Stimulated activated CD4-positive, alpha-beta T cell treated with anti-CD3 and anti-CD28 coated beads, Interleukin-12 subunit alpha, Interleukin-12 subunit beta, amount 100 ng/mL, for 4 hours (primary cell): ENCODE measurements at places on chromosomes 6 and 20.

DNA sequence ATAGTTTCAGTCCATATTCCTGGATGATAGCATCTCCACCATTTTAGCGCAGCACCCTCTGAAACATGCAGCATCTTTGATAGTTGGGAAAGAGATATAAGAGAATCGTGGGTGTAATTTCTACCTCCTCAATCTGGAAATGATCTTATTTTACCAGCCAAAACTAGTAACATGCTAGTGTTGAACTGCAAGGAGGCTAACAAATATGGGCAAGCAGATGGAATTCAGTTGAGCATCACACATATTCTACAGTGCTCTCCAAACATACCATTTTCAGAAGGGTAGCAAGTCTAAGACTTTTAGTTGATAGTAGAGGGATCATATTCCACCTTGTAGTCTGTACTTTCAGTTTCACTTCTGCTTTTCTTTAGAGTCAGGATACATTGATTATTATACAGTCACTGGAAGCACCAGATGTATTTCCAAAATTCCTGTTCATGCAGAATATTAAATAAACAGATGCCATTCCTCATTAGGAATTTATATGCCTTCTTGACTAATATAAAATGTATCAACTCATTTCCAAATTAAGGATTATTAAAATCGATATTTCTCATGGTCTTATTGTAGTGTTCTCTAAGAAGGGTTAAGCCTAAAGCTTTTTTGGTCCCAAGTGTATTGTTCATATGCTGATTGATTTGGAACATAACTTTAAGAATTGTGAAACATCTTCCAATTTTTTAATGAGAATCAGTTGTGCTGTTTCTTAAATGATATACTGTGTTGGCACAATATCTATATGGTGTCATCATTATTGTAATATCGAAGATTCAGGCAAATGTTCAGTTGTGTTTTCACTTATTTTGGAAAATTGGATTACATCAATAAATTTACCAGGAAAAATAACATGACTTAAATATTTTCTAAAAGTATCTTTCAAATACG lies 362.0 kb downstream of the CENPW start:
- no peak for DNase-seq

GRCh38 chr6:169935348-169935718 lies 183.9 kb downstream of the ERMARD start:
- no peak for DNase-seq

- no peak for DNase-seq
Observed at GRCh38 chr20:46361381-46361780, 45.0 kb downstream of the ELMO2 start.

DNA sequence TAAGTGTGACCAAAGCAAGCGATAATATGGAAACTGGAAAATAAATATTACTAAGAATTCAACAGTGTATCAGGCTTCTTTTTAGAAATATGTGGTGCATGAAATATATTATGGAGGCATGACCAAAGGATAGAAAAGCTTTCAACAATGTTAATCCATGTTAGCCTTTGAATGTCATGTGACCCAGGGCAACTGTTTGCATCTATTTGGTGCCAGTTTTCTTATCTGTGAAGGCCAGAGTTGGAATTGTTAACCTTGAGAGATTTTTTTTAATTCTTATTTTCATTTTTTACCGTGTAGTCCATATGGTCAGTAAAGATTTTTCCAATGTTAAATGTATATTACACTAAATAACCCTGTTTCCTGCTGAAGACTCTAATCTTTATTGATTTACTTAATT lies 411.1 kb downstream of the BCKDHB start:
- DNase-seq: no peak

GRCh38 chr6:13065581-13065980 lies 262.8 kb downstream of the TBC1D7 start:
- no peak for DNase-seq

DNA sequence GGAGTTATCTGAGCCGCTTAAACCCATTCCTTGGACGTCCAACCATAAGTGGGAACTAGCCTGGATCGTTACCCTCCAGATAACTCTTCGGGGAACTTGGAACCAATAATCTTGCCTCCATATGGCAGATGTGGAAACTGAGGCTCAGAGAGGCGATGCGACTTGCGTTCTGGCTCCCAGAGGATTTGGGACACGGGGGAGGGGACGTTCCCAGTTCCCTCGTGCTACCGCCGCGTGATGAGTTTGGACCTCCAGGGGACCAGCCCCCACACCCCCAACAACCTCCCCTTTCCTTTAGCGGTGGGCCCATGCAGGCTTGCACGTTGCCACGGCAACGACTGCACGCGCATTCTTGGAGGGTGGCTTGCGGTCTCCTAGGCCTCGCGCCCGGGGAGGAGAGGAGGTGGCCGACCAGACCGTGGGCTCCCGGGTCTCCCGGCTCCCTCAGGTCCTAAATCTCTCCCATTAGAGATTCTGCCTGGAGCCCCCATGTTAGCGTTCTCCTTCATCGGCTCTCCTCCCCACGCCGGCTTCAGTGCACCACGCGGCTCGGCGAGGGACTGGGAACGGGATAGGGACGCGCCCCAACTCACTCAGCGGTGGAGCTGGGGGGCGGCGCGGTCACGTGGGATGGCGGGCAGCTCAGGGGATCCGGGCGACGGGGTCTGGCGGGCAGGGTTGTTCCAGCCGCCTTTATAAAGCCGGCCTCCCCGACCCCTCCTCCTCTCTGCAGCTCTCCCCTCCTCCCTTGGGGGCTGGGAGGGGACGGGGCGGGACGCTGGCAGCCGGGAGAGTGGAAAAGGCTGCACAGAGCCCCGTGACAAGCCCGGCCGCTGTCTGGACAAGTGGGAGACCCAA lies at the start of gene PLTP:
TSS of gene PLTP (minus strand) at position 670 of the 858 bp plus-strand sequence. CDS start 703 bp downstream, outside the sequence.
- DNase-seq: peak; percentile 20

- DNase-seq: no peak
Observed at GRCh38 chr6:38522322-38522721, 117.4 kb downstream of the BTBD9 start.

DNA sequence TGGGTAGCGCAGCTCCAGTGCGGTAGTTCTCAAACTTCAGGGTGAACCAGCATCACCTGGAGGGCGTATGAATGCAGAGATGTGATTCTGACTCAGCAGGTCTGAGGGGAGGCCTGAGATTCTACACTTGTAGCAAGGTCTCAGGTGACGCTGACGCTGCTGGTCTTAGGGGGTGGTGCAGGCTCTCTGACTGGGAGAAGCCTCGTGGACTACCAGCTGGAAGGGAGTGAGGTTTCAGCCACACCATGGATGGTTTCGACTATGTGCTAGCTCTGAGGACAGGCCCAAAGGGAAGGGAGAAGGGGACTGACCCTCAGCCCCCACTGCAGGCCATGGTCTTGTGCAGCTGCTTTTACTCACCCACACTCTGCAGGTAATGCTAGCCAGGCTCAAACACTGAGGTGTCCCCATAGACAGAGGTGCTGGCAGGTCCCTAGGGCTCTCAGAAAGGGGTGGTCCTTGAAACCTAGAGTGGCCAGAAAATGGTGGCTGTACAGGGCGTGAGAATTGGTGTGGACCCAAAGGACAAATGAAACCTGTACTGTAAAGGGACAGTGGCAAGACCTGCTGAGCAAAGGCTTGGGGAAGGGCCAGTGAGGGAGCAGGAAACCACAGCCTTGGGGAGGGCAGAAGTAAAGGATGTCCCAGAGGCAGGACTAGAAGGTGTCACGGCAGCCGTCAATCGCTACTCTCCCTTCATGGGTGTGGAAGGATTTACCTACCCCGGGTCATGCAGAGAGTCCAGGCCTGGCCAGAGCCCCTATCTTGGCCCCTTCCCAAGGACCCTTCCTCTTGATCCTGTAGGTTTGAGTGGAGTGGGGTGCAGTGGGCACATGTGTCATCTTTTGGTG lies 52.7 kb downstream of the EBF4 start:
- DNase-seq: no peak

- no peak for DNase-seq
Observed at GRCh38 chr20:36483919-36484808, 57.2 kb upstream of the MYL9 start.

GRCh38 chr20:44536175-44536574 lies 14.3 kb upstream of the SERINC3 start:
- no peak for DNase-seq

DNA sequence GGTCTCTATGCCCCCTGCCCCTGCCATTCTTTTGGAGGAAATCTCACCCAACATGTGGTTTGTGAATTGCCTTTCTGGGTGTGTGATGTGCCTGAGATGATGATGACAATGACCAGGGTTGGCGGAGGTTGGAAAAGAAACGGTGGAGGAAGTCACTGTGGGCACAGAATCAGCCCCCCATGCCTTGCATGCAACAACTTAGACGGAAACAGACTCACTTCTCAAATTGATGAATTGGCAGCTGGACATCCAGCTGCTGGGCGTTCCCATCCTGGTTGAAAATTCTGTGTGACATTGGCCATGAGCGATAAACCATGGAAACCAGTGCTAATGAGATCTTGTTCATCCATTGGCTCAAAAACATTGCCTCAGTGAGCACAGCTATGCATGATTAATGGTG lies 95.8 kb upstream of the LY86 start:
- DNase-seq: no peak

DNA sequence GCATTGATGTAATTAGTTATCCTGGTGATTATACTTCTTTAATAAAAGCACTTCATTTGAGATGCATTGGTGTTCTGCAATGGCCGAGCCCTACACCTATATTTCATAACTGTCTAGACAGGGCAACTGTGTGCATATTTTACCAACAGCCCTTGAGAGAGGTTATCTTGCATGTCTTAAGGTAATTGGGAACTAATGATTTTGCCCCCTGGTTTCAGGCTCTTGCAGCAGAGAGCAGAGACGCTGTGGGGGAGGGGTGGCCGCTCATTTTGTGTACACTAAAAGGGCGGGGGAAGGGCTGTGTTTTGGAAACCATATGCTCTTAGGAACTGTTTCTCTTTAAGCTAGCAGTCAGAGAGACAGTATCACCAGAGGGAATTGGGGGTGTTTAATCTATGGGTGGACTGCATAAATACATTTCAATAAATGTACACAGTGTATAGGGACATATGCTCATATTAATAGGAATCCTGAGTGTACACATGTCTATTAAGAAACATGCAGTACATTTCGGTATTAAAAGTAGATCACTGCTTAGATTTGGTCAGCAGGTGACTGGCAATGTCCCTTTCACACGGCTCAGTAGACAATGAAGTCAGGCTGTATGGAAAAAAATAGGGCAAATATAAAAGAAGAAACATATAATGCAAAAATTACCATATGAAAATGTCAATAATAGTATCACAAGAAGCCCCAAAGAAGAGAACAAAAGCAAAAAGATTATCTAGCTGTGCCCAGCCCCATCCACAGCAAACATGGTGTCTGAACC lies 402.9 kb upstream of the CITED2 start:
- DNase-seq: no peak

- no peak for DNase-seq
Observed at GRCh38 chr20:57768519-57768918, 58.7 kb upstream of the PMEPA1 start.

DNA sequence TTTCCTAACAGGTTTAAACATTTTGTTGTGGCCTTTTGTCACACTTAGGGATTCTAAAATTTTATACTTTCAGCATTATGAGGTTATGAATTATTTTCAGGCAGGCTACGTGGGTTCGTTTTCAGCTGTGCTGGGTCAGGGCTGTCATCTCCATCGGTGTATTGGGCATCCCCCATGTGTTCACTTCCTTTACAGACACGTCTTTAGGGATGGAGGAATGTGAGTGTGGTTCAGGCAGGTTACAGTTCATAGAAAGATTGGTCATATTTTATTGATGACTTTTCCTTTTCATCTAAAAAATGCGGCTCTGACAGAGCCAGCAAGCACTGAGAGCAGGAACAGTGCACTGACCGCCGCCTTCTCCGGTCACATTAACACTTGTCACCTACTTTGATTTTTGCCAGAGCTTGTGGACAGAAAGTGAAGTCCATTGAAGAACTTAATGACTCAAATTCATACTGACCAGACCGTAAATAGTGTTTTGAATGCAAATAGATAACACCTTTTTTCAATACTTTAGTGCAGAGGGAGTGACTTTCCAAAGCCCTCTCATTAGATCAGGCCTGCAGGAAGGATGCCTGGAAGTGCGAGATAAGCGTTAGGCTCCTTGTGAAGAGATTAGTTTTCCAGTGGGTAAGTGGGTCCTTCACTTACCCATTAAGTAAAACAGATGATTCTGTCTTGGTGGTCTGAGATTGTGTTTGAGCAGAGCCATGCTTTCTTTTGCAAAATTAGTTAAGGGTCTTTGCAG lies 113.1 kb downstream of the TIAM2 start:
- no peak for DNase-seq

DNA sequence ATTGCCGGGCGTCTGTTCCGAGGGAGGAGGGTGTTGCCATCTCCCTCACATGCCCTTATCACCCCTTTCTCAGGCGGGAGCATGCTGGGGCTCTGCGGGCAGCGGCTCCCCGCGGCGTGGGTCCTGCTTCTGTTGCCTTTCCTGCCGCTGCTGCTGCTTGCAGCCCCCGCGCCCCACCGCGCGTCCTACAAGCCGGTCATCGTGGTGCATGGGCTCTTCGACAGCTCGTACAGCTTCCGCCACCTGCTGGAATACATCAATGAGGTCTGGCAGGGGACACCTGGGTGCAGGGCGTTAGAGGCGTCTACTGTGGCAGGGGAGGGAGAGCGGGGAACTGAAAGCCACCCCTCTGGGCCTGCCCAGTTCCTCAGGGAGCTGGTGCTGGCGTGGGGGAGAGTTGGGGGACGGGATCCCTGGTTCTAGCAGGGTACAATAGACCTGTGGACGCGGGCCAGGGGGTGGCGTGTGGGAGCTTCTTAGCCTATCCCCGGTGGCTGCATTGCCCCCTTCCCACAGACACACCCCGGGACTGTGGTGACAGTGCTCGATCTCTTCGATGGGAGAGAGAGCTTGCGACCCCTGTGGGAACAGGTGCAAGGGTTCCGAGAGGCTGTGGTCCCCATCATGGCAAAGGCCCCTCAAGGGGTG lies 697 bp downstream of the PPT2 start:
- DNase-seq: peak; percentile 52

- DNase-seq: no peak
Observed at GRCh38 chr6:56956491-56956890, 1.6 kb downstream of the BEND6 start.

- peak; percentile 13 for DNase-seq
Observed at GRCh38 chr6:47780510-47781356, 1.1 kb upstream of the OPN5 start.

DNA sequence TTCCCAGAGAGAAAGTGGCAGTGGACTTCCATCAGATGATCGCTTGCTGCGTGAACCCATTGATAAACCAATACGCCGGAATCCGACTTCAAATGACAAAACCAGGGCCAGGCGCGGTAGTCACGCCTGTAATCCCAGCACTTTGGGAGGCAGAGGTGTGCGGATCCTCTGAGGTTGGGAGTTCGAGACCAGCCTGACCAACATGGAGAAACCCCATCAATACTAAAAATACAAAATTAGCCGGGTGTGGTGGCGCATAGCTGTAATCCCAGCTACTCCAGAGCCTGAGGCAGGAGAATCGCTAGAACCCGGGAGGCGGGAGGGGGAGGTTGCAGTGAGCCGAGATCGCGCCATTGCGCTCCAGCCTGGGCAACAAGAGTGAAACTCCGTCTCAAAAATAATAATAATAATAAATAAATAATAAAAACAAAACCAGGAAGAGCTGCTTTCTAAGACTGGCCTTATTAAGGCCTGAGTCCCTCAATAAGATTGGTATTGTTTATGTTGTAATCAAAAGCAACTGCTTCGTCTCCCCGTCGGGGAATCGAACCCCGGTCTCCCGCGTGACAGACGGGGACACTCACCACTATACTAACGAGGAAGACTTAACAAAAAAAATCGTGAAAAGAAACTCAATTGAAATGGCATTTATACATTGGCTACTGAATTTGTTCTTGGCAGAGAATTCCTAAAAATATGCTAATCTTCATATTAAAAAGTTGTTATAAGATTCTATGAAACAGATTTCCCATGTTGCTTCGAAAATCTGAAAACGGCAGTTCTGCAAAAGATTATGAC lies 110.2 kb upstream of the ZNF184 start:
- peak; percentile 45 for DNase-seq
